ENCODE measurements at places on chromosomes 4 and X.

- DNase-seq: no peak
Observed at GRCh38 chr4:138013625-138014024, 228.5 kb downstream of the SLC7A11 start.

DNA sequence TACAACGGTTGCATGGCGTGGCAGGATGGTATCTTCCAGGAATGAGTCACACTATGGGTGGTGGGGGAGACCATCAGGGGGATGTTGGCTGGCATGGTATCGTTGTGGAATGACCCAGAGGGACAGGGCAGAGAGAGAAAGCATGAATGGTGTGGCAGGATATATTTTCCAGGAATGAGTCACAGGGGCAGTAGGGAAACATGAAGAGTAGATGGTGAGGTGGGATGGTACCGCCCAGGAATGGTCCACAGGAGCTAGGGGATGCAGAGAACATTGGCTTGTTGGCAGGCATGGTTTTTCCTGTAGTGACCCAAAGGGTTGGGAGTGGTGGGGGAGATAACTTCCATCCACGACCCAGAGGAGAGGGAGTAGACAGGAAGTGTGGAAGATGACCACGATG, 62.4 kb downstream of the MAOA start:
- DNase-seq: no peak

- DNase-seq: no peak
Observed at GRCh38 chr4:44231006-44231405, 217.6 kb downstream of the KCTD8 start.

- no peak for DNase-seq
Observed at GRCh38 chr4:187283201-187283955, 559.7 kb upstream of the FAT1 start.

DNA sequence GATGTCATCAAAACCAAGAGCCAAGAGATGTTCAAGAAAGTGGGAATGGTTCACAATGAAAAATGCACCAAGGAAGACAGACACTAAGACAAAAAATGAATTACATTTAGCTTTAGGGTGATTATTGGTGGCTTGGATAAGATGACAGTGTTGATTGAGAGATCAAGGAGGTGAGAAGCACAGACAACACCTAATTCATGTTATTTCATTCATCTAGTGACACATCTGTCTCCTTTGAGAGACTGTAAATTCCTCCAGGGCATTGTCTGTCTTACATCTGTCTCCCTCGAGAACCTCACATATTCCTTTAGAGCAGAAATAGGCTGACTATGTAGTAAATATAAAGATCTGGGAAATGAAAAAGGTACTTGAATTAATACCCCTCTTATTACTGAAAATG, 94.2 kb upstream of the SMIM31 start:
- no peak for DNase-seq

- DNase-seq: no peak
Observed at GRCh38 chr4:168647646-168648375, 151.0 kb downstream of the PALLD start.

DNA sequence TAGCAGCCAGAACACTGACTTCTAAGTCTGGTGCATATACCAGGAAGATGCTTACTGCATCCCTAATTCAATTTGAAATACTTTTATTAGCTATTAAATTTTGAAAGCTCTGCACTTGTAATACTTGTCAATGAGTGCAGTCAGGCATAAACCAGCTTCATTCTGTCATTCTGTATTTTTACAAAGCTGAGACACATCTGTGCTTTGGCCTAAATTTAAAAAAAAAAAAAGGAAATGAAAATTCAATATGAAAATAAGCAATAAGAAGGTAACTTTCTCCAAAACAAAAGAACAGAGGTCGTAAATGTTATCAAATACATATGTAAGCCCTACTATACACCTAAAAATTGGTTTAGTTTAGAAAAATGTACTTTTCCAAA, 7.0 kb downstream of the SMIM14 start:
- no peak for DNase-seq

DNA sequence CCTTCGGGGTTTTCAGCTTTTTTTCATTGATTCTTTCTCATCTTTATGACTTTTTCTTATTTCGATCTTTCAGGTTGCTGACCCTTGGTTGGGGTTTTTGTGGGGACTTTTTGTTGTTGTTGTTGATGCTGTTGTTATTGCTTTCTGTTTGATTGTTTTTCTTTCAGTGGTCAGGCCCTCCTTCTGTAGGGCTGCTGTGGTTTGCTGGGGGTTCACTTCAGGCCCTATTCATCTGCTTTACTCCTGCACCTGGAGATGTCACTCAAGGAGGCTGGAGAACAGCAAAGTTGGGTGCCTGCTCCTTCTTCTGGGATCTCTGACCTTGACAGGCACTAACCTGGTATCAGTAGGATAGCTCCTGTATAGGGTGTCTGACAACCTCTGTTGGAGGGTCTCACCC, 39.9 kb upstream of the PCDH18 start:
- no peak for DNase-seq

- no peak for DNase-seq
Observed at GRCh38 chr4:8544741-8545438, 35.3 kb upstream of the GPR78 start.

DNA sequence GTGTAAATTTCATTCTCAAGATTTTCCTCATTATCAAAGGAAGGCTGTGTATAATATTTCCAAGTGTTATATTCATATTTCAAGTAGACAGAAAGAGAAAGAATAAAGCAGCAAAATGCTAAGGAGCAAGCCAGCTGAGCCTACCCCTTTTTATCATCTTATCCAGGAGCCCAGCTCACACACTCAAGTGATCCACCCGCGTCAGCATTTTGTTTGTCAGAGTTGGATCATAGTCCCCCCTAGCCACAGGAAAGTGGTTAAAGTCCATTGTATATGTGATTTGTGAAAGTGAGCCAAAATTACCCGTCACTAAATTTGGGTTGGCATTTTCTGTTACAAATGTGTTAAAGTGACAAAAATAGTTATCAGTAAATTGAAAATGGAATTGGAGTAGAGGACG, 289.3 kb upstream of the CTSO start:
- DNase-seq: no peak

DNA sequence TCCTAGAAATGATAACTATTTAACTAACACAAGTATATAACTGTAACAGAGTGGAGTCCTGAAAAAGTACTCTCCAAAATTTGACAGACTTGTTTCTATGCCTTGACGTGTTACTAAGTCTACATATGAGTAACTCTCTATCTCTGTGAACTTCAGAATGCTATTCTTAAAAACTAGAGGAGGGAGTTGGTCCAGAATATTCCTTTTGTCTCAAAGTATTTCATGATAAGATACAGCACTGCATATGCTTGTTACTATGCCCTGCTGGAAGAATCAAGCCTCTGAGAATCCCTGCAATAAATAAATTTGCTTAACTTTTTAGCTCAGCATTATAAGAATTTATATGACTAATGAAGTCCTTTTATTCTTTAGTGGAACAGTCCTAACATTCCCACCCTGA, 50.9 kb upstream of the ATXN3L start:
- no peak for DNase-seq

DNA sequence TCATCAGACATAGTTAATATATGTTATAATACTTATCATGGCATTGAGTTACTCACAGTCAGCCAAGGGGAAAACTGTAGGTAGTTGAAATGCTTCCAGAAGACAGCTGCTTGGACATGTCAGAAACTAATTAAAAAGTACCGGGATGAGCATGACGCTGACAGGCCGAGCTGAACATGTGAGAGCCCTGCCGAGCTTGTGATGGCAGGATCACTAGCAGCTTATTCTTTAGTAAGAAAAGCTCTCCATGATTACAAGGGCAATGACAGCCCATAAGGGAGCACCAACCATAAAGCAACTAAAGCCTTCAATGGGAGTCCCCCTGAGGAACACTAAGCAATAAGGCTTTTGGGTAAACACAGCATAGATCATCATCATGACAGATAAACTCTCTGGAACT, 435.6 kb downstream of the TLL1 start:
- DNase-seq: no peak

DNA sequence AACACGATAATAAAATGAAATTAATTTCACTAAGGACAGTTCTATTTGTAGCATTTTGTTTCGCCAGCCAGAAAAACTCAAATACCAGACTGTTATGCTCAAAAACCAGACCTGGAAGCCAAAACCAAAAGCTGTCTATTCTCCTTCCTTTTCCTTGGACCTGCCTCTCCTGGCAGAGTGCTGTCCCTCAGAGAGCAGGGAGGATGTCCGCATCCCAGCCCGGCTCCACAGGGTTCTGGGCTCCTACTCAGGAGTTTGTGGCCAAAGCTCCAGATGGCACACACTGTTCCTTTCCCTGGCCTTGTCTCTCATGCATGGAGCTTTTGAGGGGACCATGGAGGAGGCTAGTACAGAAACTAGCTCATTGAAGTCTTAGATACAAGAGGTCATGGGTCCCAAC, 41.9 kb upstream of the C1QTNF7 start:
- no peak for DNase-seq

DNA sequence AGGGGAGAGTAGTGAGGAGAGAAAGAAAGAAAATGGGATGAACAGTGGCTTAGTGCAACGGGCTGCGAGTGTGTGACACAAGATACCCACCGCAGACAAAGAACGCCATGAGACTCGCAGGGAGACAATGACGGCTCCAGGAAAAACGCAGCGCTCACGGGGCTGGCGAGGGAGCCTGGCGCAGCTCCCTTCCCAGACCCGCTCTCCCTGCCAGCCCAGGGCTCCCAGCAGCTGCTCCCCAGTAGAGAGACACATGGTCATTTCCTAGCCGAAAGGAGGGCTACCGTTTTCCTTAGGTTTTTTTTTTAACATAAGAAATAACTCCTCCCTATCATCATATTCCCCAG, 149.5 kb downstream of the MAML3 start:
- peak; percentile 10 for DNase-seq

DNA sequence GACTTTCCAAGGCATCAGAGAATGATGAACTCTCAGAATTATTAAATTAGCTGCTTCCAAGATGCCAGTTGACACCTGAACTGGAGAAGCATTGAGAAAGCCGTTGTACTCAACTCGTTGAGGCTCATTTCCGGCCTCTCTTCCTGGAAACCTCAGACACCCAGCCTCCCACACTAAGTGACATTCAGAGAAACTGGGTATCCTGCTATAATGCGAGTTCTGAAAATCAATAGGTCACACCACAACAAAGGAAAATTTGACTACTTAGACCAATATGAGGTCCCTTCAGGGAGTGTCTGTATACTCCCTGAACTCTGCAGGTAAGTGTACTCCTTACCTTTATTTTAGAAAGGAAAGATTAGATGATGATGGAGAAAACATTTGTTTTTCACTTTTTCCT, 51.2 kb downstream of the ENPEP start:
- DNase-seq: no peak

DNA sequence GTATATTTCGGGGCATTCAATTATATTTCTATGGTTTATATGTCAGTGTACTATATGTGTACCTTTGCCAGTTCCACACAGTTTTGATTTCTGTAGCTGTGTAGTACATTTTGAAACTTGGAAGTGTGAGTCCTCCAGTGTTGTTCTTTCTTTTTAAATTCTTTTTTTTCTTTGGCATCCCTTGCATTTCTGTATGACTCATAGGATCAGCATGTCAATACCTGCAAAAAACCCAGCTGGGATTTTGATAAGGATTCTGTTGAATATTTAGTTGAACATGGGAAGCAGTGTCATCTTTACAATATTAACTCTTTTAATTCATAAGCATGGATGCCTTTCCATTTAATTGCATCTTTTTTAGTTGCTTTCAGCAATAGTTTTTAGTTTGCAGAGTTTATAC, 100.0 kb downstream of the SH3BGRL start:
- no peak for DNase-seq

DNA sequence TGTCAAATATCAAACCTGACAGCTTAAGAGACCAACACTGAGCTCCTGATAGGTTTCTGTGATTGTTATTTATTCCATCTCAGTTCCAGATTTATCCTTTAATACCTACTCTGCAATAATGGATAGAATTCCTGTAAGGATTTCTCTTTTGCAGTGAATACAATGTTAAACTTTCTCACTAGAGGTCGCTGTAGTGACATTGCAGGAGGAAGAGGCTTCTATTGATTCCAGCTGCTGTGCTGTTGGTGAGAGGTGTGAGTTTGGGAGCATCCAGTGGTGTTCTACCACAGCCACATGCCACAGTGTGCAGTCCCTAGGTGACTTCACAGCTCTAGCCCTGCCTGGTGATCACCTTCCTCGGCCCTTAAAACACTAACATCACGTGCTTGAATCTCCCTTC, 34.6 kb upstream of the DCAF8L2 start:
- no peak for DNase-seq

GRCh38 chr4:89158884-89159503, 47.7 kb downstream of the TIGD2 start:
- no peak for DNase-seq

DNA sequence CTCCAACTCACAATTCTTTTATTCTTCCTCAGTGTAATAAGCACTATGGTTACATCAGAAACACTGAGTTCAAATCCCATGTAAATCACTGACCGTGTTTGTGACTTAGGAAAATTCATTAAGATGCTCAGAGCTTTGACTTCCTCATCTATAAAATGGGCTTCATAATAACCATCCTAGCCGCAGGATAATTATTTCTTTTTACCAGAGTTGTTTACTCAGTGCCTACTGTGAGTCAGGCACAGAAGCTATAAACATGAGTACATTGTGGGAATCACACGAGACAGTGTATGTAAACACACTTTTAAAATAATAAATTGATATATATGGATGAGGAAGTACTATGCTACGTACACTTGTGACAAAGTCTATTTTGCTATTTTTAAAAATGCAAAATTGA, 296.3 kb upstream of the TENM3 start:
- DNase-seq: no peak

DNA sequence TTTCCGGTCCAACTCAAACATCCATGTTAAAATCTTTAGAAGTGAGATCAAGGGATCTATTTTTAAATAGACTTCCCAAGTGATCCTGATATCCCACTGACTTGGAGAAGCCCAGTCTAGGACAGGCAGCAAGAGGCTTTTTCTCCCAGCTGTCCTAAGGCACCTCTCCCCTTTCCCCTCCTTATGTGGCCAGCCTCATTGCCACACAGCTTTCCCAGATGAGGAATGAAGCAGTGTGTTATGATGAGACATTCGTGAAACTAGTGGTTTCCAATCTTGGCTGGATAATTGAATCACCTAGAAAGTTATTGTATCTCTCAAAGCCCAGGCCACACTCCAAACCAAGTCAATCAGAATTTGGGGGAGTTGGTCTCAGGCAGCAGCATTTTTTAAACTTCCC, 16.8 kb upstream of the HSD17B13 start:
- DNase-seq: no peak

DNA sequence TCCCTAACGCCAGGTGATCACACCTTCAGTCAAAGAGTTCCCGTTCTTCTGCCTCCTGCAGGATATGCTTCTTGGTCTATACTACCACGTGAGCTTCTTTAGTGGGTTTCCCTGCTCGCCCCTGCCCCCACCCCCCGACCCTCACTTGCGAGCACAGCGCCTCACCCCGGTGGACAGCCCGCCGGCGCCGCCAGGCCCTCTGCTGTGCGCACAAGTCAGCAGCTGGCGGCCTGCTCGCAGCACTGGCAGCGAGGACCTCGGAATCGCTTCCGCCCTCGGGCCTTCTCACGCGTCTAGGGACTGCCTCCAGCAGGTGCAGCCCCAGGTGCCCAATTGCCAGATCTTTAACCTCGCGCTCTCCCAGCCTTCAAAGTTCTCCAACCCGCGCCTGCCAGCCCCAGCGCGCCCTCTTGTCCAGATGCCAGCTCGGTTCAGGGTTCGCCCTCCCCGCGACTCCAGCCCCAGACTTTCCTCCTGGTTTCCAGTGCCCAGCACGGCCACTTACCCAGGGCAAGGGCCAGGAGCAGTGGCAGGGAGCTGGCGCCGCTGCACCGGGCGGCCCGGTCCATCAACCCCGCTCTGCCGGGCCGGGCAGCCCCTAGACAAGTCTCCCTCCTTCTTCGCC, 454 bp downstream of the BTC start:
- no peak for DNase-seq

GRCh38 chr4:183878251-183878970, 26.7 kb upstream of the STOX2 start:
- DNase-seq: no peak

- DNase-seq: no peak
Observed at GRCh38 chr4:150033901-150034300, 44.3 kb upstream of the DCLK2 start.
